IPS DF 19.7 (cell line): ENCODE measurements at places on chromosomes 2 and 18.

DNA sequence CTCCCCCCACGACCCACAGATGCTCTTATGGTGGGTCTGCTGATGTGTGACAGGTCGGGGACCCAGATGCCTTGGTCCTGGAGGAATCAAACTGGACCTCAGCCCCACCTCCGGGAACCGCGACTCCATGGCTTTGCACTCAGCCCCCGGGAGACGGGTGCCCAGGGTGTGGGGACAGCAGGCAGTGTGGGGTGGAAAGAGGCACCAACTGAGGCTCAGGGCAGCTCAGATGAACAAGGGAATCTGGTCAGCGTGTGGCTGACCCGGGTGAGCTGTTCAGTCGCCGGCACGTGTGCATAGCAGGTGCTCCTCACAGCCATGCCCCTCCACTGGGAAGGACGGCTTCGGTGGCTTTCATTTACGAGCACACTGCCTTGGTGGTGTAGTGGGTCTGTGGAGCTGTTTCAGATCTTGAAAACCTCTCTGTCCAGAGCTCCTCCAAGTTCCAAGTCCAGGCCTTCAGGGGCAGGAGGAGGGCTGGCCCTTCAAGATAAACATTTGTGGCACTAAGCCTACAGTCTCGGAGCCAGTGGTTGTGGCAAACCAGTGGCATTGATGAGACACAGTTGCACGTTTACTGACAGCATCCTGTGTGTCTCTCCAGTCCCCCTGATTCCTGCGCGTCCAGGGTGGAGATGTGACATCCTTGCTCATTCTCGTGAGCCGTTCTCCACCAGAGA, 471.2 kb upstream of the HS6ST1 start:
- no peak for DNase-seq

DNA sequence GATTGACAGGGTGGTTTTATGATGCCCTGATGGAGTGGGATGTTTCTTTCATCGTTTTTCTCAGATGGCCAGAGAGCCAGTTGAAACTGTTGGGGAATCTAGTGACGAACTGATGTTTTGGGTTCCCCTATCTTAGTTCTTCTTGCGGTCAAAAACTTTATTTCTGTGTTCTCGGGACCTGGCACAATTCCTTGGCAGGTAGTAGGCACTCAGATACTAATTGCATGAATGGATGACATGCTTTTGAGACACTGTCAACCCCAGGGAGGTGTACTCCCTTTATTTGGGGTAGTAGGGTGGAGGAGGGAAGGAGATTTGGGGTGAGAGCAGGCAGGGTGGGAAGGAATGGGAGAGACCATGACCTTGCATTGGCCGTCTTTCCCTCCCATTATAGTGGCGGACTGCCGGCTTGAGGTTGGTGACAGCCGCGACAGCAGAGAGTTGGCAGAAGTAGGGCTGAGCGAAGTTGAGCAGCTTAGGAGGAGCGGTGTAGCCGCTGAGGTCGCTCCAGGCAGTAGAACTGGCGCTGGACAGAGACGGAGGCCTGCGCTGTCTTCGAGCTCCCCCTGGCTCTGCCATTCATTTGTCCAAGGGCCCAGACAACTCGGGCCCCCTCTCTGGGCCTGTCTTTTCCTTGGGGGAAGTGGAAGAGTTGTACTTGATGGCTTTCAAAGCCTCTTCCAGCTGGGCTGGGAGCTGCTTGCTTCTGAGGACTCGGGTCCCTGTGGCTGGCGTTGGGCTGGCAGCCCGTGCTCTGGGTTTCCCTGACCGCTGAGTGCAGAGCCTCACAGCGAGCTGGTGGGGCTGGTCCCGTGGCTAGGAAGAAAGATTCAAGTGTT, 2.6 kb downstream of the TET3 start:
- no peak for DNase-seq

DNA sequence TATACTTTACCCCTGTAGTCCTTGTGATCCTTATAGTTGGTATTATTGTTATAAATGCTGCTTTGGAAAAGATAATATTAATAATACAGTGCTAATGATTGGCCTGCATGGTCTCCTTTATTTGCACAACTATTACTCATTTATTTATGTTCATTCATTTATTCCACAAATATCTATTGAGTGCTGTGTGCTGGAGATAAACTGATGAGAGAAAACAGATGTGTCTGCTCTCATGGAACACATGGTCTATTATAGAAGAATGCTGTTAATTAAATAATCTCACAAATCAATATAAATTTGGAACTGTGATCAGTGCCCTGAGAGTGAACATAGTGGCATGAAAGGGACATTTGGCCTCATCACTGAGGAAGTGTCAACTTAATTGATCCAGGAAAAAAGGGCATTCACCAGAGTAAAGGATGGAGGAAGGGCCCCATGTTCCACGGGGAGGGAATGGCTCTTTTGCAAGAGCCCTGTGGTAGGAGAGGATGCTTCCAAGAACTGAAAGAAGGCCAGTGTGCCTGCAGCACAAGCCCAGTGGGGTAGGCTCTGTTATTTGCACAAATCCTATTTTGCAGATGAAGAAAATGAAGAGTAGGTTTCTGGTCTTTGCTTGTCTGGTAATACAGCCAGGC, 91.5 kb upstream of the STK39 start:
- no peak for DNase-seq

DNA sequence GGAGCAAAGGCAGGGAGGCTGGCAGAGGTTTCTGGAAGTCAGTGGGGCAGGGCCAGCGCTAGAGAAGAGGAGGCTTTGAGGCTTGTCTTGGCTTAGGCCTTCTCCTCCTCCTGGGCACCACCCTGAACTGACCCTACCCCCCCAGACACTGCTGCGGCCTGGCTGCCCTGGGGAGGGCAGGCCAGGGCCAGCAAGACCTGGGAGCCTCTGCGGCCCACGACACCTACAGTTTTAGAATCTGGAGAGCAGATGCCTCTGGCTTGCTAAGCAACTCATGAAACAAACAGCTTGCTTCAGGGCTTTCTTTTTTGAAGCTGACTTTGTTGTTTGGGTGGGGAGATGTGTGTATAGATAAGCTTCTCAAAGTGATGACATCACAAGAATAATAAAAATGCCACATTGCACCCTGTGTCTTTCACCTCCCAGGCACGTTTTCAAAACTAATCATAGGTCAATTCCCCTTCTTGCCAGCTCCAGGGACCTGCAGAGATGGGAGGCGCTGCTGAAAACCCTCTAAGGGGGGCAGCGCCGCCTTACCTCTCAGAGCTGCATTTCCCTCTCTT, 46.2 kb upstream of the SMAD7 start:
- no peak for DNase-seq

GRCh38 chr2:178088774-178089270, 16.2 kb upstream of the PDE11A start:
- DNase-seq, result no peak
